Hematopoietic multipotent progenitor cell treated with erythropoietin and hydrocortisone succinate and interleukin-3 and kit ligand, for 6 days (in vitro differentiated cells): ENCODE measurements at places on chromosomes 3 and 15.

DNA sequence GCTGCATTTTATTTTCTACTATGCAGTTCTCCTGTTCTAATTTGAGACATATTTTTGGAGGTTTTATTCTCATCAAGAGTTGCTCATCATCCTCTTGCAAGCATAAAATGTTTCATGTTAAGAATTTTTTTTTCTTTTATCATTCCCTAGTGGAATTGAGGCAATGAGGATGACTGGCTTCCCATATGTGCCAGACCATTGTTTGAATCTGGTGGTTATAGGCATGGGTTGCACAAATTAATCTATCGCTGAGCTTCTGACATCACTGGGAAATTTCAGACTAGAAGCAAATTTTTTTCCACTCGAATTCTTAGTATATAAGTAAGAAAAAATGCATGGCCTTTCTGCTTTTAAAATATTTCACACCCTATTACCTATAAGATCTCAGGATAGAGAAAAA lies 279.1 kb upstream of the PLSCR5 start:
- no peak for DNase-seq

DNA sequence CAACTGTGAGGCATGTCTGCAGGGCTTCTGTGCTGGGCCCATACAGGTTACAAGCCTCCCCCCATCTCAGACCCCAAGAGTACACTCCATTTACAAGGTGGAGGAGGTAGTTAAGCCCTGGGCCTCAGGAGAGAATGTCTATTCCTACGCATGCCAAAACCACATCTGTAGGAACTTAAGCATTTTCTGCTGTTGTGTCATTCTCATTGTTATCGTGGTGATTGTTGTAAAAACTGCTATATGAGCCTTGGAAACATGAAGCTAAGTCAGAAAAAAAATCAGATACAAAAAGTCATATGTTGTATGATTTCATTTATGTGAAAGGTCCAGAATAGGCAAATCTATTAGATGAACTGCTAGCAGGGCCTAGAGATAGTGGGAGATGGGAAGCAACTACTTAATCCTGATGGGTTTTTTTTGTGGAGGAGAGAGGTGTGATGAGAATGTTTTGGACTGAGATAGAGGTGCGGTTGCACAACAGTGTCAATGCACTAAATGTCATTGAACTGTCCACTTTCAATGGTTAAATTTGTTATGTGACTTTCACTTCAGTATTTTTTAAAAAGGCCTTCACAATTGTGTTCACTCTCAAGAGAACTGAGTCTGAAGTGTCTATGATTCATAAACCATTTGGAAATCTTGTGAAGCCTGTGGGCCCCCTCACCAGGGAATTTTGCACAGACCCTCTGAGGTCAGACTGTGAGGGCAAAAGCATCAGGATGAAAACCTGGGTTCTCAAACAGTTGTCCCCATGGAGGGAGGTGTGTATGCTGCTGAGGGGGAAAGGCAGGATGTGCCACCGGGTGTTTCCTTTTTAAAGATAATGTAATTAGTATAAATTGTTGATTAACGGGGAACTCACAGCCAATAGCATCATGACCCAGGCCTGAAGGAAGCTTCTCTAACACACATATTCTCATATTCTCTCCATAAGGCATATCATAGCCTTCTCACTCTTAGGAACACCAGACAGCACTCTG lies 3.2 kb downstream of the RTP3 start:
- DNase-seq = no peak

GRCh38 chr3:8595695-8596115 lies 48.9 kb downstream of the SSUH2 start:
- no peak for DNase-seq

- no peak for DNase-seq
Observed at GRCh38 chr3:23490459-23490858, 287.3 kb downstream of the UBE2E2 start.

GRCh38 chr3:138768946-138769345 lies 65.8 kb downstream of the PIK3CB start:
- DNase-seq = no peak

- DNase-seq = peak; percentile 74
Observed at GRCh38 chr3:192188218-192188835, 539.0 kb downstream of the FGF12 start.

DNA sequence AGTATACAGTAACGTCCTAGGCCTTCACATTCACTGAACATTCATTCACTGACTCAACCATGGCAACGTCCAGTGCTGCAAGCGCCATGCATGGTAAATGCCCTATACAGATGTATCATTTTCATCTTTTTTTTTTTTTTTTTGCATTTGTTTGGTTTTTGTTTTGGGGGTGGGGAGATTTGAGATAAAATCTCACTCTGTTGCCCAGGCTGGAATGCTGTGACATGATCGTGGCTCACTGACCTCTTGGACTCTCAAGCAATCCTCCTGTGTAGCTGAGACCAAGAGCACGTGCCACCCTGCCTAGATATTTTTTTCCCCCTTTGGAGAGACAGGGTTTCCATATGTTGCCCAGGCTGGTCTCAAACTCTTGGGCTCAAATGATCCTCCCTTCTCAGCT lies 37.4 kb downstream of the SUSD5 start:
- no peak for DNase-seq

GRCh38 chr3:5729852-5730251 lies 542.3 kb downstream of the EDEM1 start:
- no peak for DNase-seq

DNA sequence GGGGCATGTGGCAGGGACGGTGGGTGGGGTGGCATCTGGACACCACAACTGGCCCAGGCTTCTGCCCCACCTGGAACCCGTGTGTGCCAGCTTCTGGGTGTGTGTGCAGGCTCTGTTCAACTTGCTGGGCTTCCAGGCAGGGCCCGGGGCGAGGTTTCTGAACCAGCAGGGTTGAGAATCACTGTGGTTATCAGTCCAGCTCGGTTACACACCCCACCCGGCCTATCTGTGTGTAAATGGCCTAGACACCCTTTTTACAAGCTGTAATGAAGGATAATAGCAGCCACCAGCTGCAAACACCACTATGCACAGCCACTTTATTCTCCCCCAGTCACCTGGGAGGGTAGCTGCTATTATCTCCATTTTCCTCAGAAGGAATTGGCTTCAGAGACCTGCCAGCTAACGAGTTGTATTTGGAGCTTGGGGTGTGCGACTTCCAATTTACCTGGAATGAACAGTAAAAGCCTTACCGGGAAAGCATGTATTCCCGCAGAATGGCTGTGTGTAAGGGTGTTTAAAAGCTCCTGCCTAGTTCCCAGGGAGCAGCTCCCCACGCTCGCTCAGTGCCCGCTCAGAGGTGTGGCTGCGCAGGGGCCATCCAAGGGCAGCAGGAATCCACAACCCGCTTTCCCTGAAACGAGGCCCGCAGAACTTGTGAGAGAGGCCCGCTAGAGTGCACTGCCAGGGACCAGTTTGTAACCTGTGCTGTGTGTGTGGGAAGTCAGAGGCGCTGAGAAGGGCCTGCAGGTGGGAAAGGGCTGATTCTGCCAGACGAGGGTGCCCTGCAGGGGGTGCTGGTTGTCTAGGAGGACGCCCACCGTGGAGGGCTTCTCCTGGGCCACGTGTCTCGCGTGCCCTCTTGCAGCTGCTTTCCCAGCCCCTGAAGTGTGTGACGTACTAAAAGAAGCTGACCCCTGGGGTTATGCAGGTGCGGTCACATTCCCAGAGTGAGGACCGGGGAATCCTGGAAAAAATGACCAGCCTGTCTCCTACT lies 83.5 kb downstream of the C3orf70 start:
- DNase-seq = peak; percentile 90

- no peak for DNase-seq
Observed at GRCh38 chr3:2579206-2579605, 480.5 kb downstream of the CNTN4 start.

DNA sequence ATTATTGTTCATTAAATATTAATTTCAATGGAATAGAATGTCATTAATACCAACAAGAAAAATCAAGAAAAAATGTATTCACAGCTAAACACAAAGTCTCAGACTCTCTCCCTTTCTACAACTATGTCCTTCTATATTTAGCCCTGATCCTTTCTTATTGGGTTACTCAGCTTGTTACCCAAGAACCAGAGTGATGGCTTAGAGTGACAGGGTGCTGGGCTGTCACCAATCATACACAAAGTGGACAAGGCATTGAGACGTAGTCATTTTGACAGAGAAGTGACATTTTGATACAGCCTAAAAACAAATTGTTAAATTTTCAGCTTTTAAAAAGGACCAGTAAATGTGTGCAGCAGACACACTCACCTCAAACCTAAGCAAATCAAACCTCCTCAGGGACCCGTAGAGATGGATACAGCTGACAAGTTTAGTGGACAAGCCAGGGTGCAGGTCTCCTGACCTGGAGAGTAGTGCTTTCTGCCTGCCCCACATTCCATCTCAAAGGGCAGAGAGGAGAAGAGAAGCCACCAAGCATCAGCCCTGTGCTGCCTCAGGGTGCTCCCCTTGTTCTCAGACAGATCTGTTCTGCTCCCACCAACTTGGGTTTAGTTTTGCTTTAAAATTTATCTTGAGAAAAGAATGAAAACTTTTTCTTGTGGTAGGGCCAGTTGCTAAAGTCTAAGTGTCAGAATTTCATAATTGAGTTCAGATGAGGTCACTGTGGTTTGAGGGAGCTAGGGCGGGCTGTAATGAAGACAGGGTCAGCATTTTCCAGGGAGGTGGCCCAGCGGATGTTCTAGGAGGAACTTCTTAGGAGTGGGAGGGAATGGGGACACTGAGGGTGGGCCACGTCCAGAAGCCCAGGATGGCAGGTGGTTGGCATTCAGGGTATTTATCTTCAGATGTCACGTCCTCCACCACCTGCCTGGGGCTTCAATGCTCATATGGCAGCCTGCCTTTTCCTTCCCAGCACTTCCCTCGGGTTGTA lies 136.5 kb upstream of the TBL1XR1 start:
- DNase-seq = peak; percentile 39

GRCh38 chr3:157574531-157574930 lies 71.3 kb upstream of the VEPH1 start:
- DNase-seq = no peak
